NCI-H446 (cell line): ENCODE measurements at places on chromosomes 5 and 9.

DNA sequence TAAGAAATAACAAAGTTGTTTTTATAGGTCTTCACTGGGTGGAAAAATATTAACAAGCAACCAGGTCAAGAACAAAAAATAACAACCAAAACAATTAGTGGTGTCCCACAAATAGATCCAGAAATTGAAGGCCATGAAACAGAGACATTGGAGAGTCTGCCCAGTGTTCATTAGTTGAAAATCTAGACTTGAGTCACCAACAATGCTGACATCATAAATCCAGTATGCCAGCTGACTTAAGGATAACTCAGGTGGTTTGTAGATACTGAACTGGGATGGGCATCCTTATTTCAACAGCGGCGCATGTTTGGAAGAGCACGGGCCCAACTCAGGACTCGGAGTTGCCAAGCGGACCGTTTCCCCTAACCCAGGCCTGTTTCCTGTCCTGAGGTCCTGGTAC, 80.7 kb upstream of the TNFAIP8 start:
- DNase-seq: no peak

- DNase-seq: no peak
Measured at GRCh38 chr5:80229902-80230255, 26.0 kb downstream of the SERINC5 start.

DNA sequence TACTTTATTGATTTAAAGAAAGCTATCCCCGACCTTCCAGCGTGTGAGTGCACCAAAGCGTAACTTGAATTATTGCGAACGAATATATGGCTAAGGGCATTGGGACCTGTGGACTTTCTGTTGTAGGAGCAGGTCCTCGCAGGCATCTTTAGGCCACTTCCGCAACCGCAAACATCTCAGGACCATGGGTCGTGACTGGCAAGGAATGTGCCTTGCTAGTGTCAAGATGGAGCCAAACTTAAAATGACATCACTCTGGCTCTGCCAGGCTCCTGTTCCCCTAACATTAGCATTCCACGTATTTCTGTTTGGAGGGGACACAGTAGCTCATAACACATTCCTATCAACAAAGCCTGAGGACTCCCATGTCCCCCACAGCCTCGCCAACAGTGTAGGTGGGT, 44.1 kb upstream of the OLFM1 start:
- DNase-seq: no peak

- no peak for DNase-seq
Measured at GRCh38 chr9:115106001-115106400, 12.0 kb downstream of the TNC start.

- DNase-seq: no peak
Measured at GRCh38 chr9:107067739-107068416, 204.9 kb downstream of the ZNF462 start.

GRCh38 chr5:29077451-29077850, 2039.1 kb upstream of the CDH9 start:
- no peak for DNase-seq

- no peak for DNase-seq
Measured at GRCh38 chr9:68733021-68733405, 28.0 kb downstream of the PIP5K1B start.

GRCh38 chr5:168528521-168529373, at the start of gene FBLL1:
Gene FBLL1, plus strand, starts transcription at chr5:168529305. Its CDS starts 200 bp downstream, at chr5:168529505.
- peak; percentile 49 for DNase-seq

DNA sequence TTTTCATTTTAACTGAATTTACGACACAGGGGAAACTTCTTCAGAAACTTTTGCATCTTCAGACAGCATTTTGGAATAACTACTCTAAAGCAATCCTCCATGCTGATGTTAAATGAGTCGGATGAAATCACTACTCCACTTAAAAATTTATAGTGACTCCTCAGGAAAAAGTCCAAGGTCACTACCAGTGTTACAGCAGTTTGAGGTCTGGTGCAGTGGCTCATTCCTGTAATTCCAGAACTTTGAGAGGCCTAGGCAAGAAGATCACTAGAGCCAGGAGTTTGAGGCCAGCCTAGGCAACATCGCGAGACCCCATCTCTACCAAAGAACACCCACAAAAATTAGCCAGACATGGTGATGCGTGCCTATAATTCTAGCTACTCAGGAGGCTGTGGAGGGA, 5.9 kb upstream of the GAS1 start:
- DNase-seq: no peak

DNA sequence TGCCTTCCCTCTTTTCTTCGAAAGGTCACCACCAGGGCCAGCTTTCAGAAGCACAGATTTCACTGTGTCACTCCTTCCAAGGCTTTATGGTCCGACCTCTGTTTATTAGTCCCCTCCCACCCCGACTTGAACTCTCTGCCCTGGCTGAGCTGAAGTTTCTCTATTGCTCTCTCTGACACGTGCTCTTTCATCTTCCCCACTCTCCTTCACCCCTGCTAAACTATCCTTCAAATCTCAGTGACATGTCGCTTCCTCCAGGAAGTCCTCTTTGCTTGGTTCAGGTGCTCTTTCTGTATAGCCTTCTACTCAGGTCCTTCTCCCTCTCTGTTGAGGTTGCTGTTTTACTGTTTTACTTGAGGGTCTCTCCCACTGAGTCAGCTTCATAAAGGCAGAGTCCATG, 64.4 kb downstream of the ARHGEF37 start:
- no peak for DNase-seq

DNA sequence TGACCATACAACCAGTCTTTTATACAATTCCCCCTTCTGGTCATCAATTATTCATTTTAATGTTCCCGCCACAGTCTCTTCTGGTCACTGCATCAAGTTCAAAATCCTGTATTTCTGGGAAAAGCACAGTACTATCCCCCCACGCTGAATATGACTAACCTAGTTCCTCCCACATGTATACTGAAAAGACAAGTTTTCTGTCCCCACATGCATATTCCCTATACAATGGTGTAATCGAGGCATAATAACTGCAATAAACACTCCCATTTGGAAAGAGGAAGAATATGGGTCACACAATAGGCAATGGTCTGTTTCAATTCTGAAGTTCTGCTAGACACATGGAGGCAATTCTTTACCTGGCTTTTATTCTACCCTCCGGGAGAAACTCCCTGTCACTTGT, 344.9 kb downstream of the EFNA5 start:
- no peak for DNase-seq

DNA sequence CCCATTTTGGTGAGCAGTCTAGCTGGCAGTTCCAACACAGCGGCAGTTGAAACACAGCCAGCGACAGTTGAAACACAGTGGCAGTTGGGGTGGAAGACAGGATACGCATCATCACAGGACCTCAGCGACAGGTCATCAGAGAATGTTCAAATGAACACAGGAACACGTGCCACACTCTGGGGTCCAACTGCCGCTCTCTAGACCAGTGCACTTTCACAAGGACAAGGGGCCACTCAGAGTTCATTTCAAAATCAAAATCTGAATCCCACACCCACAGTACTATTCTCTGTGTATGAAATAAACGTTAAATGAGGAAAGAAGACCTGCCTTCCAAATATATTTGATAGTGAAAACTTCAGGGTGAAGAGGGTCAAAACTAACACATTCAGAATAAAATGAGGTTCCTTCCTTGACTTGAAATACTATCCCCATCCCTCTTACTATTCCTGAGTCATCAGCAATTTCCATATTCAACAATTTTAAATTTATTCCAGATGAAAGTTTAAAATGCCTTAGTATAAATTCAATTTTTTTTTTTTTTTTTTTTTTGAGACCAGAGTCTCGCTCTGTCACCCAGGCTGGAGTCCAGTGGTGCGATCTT, 53.0 kb upstream of the SIMC1 start:
- DNase-seq: peak; percentile 16

DNA sequence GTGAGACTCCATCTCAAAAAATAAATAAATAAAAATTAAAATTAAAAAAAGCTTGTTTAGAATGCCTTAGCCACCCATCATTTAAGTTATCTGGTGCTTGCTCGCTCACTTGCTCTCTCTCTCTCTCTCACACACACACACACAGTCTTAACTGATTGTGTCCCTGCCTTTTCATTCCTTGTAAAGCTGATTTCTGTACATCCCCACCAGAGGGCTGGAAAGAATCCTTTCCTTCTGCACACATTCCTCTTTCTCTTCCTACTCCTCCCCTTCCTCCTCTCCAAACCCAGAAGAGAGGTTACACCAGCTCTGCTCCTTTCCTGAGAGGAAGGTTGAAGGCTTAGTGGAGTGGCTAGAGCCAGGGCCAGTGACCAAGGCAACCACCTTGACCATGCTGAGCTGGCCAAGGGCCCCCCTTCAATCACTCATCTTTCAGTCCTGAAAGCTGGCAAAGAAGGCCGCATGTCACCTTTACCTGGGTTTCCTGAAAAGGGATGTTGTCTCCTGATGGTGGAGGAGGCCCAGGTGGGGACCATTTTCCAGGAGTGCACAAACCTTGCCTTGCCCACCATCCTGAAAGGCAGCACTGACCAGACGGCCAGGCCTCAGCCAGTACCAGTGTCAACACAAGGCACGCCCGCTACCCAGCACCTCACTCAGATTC, 25.6 kb downstream of the STK10 start:
- DNase-seq: no peak

DNA sequence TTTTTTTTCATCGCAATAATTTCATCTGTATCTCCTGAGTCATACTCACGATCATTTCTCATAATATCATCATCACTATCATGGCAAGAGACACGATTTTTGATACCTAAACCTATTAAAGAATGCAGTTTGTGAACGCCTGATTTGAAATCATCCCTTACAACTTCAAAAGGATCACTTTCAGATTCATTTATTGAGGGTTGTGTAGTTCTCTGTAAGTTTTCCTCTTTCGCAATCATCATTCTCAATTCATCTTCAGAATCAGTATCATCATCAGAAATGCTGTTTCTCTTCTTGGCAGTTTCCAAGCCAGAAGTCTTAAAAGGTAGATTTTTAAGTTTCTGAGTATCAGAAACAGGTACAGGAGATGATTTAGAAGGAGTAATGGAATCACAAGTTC, 9.7 kb downstream of the NOL8 start:
- no peak for DNase-seq

GRCh38 chr9:127277099-127277498, 12.5 kb downstream of the GARNL3 start:
- no peak for DNase-seq

- DNase-seq: no peak
Measured at GRCh38 chr5:66527478-66528035, 68.6 kb upstream of the MAST4 start.

- no peak for DNase-seq
Measured at GRCh38 chr9:81694541-81694940, 5.2 kb upstream of the TLE1 start.

GRCh38 chr9:73038613-73039012, 85.8 kb upstream of the ALDH1A1 start:
- no peak for DNase-seq

DNA sequence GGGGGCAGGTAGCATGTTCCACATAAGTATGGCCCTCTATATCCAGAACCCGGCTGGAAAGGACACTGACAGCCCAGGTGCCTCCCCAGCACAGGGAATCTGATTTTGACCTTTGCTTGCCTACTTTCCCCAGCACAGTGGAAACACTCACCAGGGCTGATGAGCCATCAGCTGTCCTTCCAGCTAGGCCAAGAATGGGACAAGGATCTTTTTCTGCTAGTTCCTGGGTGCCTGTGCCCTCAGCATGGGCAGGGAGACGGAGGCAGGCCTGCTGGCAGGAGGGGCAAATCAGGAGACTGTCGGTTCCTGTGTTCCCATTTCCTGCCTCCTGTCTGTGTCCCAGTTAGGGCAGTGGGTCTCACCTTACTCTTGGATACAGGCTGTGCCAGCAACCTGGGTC, 1.1 kb downstream of the CYFIP2 start:
- DNase-seq: no peak

DNA sequence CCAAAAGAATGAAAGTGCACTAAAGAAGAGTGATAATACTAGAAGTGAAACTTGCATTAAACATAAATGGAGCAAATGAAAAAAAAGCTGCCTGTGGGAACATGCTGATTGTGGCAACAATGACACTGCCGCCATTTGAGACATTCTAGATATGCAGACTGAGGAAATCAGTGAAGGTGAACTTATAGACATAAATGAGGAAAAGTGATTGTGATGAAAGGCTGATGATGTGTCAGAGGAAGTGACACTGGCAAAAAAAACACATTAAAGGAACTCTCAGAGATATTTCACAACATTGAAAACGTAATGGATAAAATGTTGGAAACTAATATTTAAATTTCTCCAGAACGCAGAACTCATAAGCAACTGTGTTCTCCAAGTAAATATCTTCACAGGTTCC, 1.2 kb downstream of the ERCC8 start:
- DNase-seq: no peak

DNA sequence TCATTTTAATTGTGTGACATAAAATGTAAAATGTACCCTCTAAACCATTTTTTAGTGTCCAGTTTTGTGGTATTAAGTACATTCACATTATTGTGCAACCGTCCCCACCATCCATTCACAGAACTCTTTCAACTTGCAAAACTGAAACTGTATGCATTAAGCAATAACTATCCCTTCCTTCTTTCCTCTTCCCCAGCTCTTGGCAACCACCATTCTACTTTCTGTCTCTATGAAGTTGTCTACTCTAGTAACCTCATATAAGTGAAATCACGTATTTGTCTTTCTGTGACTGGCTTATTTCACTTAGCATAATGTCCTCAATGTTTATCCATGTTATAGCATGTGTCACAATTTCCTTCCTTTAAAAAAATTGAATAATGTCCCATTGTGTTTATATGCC, 142.4 kb downstream of the C9orf152 start:
- no peak for DNase-seq

GRCh38 chr9:137295849-137296669, 6.0 kb downstream of the NRARP start:
- DNase-seq: no peak

- DNase-seq: no peak
Measured at GRCh38 chr5:5042806-5043205, 97.3 kb upstream of the ADAMTS16 start.

- no peak for DNase-seq
Measured at GRCh38 chr5:123204251-123204650, 115.2 kb downstream of the PRDM6 start.

GRCh38 chr5:59039296-59040023, 456.6 kb downstream of the RAB3C start:
- no peak for DNase-seq

- DNase-seq: no peak
Measured at GRCh38 chr5:24850926-24851486, 206.2 kb upstream of the CDH10 start.

GRCh38 chr5:68652534-68652965, 437.0 kb downstream of the PIK3R1 start:
- no peak for DNase-seq

GRCh38 chr5:32249668-32250067, 63.1 kb downstream of the MTMR12 start:
- no peak for DNase-seq

DNA sequence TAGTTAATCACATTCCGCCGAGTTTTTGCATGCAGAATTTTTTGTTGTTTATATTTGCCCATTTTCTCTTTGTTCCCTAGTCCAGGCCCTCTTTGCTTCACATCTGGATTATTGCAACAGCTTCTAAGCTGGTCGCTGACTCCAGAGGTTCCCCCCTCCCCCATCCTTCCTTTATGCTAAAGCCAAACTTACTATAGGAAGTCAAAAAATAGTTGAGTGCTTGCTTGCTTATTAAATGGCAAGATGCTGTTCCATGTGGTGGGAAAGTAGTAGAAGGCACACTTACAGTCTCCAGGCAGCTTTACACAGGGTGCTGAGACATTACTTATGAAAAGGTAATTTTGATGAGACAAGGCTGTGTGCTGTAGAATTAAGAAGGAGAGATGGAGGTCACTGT, 1.3 kb downstream of the ZBTB34 start:
- DNase-seq: no peak
